Activated CD4-positive, alpha-beta T cell treated with anti-CD3 and anti-CD28 coated beads, Interleukin-2, Interleukin-4, amounts not matched to agents 100 ng/mL and 50 ng/mL, durations not matched to agents 16 hours and 8 hours (primary cell): ENCODE measurements at places on chromosomes 13 and 19.

DNA sequence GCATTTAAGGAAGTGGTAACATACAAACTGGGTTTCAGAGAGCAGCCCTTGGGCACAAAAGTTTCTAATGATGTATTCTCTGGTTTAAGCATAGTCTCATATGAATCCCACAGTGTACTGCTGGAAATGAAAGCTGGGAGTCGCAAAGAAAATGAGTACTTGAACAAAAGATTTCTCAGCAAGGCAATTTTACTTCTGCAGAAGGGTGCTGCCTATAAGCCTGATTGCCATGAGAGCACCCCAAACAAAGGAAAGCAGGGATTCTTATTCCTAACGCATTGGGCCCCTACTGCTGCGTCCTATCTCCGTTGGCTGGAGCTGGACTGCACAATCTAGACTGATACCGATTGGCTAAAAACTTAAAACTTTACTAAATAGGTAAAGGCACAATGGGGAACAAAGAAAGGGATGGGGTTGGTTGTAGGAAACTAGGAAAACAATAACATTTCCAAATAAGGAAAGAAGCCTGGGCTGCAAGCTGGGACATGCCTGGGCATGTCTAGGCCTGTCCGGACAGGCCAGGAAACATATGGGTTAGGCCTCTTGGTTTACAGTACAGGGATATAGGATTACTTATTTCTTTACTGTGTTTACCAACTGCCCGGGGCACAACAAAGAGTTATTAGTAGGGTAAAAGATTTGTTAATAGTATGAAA is 27.4 kb upstream of the VN1R4 start:
- DNase-seq: no peak

DNA sequence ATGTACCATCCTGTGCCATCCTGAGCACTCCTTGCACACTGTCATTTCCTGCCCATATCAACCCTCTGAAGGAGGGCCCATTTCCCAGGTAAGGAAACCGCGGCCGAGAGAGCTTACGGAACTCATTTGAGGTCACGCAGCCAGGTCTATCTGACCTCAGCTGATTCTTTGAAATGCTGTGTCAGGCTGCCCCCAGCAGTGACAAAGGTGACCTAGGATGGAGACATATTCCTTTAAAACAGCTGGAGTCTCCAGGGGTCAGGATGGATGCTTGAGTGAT is 42.2 kb upstream of the VSTM2B start:
- DNase-seq: no peak

- DNase-seq: no peak
Measured at GRCh38 chr13:77599351-77599750, 63.8 kb downstream of the SCEL start.

GRCh38 chr19:5674714-5675113 is 5.6 kb downstream of the MICOS13 start:
- no peak for DNase-seq

GRCh38 chr19:12669270-12670158 is 2.9 kb downstream of the WDR83 start:
- DNase-seq: peak; percentile 76

GRCh38 chr19:33677745-33678426 is 56.1 kb downstream of the CHST8 start:
- no peak for DNase-seq

GRCh38 chr19:14002571-14003250 is 3.4 kb downstream of the RFX1 start:
- DNase-seq: no peak

- peak; percentile 79 for DNase-seq
Measured at GRCh38 chr13:19713186-19713965, 69.4 kb downstream of the PSPC1 start.

DNA sequence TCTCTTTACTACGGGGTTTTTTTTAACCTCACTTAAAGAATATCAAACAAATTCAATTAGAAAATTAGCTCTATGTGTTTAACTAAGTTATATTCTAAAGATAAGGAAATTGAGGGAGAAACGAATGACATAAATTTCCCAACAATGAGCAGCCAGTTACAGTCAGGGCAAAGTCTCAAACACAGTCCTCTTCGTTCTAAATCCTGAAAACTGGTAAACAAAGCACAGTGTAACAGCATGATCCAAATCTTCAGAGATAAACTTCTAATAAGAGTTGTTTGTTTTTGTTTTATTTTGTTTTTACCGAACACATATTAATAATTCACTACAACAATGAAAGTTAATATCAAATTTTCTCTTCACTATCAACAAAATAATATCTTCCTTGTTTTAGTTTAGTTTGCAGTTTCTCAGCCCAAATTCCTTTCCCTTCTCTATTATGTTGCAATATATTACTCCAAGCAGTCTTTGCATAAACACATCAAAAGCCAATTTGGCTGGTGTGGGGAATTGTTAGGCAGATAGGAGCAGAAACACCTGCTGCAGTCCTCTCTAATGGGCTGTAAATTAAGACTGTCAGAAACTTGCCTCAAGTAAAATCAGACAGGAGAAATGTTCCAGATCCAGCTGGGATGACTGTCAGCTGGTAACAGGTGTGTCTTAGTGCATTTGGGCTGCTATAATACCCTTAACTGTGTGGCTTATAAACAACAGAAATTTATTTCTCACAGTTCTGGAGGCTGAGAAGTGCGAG is 106.5 kb upstream of the SGCG start:
- DNase-seq: no peak

DNA sequence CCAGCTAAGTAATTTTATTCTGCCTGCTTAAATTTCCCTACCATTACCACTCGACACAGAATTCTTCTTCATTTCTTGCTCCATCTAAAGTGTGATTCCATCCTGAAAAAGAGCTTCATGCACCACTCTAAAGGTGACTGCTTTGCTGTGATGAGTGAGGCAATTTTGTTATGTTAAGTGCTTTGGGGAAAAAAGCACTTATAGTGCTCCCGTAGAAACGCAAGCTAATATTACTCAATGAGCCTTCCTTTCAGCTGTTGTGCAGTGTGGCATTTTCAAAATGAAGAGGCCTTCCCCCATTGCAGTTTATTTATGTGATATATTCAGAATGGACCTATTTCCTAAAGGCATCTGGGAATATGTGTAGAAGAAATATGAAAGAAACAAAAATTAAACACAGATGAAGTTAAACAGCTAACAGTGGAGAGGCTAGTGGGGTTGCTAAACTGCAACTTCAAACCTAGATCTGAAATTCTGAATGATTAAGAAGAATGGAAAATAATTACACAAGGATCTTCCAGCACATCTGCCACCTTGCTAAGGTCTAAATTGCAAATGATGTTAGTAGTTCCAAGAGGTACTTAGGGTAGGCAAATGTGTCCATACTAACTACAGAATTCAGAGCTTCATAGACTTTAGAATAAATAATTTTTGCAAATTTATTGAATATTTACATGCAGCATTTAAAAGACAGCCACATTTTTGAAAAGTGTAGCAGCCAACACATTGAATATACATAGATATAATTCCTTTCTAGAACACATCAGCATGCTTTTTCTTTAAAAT is 211.7 kb downstream of the DCT start:
- no peak for DNase-seq

DNA sequence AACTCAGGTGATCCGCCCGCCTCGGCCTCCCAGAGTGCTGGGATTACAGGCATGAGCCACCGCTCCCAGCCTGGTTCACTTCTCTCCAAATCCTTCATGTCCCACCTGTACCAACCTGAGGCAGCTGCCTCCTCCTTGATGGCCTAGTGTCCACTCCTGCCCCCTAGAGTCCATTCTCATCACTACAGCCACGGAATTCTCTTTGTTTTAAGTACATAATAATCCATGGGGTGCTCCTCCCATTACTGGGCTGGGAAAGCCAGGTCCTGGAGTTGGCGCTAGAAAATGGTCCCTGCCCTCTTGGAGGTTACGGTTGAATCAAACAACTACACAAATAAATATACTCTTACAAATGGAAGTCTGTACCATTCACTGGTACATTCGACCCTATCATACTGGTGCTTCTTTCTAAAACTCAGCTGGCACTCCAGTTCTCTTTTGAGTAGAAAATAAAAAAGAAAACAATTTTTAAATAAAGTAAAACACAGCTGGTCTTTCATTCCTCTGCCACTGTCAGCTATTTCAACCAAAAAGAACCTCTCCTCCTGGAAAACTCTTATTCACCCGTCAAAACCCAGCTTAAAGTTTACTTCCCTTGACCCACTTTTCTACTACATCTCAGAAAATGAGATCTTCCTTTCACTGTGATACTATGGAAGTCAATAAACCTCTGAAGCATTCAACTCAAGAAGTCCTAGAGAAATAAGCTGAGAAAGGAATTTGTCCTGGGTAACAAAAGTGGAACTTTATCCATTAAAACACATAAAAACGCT is 22.4 kb upstream of the ARHGEF18 start:
- peak; percentile 31 for DNase-seq

- no peak for DNase-seq
Measured at GRCh38 chr13:28586439-28587173, 72.3 kb upstream of the POMP start.

DNA sequence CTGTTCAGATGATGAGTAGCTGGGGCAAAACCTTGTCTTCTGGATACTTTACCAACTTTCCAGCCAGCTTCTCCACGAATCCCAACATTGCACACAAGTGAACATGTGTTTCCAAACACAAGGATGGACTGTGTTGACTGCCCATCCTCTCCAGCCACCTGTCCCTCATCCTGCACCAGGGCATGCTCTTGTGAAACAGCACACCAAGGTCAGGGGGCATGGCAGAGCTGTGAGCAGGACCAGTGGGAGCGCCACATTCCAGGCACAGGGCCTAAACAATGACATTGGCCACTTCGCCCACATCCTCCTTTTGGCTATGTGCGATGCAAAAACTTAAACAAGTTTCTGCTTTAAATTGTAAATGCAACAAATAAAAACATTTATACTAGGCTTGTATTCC is 105.5 kb downstream of the IRS2 start:
- DNase-seq: no peak

DNA sequence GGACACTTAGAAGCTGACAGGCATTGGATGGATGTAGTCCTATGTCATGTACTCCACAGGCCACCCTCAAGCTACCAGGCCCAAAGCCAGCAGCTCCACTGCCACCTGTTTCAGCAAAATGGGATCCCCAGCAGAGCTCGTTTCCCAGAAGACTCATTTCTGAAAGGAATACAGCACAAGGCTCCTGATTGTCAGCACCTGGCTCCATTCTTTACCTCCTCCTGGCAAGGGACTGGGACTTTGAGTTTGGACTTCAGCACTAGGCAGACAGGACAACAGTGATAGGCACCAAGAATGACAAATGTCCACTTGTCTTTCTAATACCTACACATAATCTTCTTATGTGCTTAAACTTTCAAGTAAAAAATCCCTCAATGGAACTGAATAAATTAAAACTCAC is 150.4 kb upstream of the RXFP2 start:
- no peak for DNase-seq

DNA sequence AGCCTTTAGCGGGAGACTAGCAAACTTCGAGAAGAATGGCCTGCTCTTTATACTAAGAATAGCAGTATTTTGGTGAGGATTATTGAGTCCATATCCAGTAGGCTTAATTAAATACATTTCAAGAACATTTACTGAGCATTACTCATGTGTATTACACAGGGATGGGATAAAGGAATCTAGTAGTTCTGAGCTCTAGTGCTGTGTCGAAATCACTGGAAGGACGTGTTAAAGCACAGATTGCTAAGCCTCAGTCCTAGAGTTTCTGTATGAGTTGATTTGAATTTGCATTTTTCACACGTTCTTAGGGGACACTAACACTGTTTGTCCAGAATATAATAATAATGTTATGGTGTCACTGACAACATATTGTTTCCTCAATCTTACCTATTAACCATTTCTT is 9.0 kb downstream of the ZNF302 start:
- no peak for DNase-seq

- no peak for DNase-seq
Measured at GRCh38 chr19:4059891-4060620, 6.6 kb downstream of the ZBTB7A start.

DNA sequence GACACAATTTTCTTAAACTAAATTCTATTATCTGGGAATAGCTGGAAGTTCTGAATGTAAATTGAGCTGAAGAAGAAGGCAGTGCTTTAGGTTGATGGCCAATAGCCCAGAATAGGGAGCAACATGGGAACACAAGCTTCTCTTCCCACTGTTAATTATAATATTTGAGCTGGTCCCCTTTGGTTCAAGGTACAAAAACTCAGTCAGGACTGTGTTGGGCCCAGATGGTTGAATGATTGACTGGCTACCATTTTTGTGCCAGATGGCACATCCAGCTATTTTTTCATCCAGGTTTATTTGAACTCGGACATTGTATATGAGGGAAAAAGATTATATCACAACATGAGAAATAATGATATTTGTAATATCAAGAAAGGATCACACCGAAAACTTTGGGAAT is 458.9 kb downstream of the SLITRK1 start:
- no peak for DNase-seq

DNA sequence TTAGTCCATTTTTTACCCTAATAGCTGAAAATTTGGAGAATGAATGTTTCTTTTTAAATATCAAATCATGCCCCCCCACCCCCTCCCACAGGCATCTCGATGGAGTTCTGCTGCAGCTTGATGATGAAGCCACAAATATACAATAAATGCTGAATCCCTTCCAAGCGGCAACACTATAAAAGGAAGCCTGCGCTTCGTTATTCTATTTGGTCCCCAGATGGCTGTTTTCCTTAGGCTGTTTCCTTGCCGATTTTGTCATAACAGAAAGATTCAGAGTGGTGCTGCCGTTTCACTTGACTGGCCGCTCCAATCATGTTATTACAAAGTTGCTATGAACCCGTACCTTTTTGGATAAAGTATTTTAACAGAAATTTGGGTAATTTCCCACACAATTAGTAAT is 79.5 kb downstream of the MYO16 start:
- no peak for DNase-seq

- DNase-seq: no peak
Measured at GRCh38 chr19:28292822-28293500, 920.0 kb downstream of the UQCRFS1 start.

DNA sequence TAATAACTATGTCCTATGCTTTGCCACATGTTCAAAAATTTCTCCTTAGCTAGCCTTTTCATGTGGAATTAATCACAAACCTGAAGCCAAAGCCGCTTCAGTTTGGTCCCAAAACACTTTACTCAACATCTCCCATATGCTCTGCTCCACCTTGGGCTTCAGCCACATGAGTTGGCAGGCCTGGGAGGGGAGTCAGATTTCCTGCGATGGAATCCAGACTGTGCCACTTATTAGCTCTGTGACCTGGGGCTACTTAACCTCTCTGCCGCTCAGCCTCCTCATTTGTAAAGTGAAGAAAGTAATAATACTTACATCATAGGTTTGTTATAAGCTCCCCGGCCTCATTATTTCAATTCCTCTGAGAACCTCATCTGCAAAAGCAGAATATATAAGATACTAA is 272.0 kb downstream of the LMO7 start:
- DNase-seq: no peak

DNA sequence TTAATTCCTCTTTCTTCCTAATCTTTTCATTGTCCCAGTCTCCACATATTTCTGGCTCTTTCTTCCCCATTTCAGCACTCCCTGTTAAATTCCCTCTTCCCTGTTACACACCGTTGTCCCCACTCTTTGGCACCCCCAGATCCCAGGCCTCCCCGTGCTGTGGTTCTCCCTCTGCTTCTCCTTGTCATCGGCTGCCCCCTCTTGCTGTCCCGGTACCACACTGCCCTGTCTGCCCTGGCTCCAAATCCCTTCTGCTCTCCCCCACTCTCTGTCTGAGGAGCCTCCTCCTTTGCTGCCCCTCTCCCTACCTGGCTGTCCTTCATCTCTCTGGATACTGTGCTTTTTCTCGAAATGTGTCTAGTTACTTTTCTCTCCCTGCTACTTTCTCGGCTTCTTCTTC is 983 bp downstream of the ZNF415 start:
- no peak for DNase-seq
